ENCODE measurements at places on chromosomes 3 and 15.

- DNase-seq: peak; percentile 23
Observed at GRCh38 chr3:107884719-107885460, 205.9 kb downstream of the CD47 start.

DNA sequence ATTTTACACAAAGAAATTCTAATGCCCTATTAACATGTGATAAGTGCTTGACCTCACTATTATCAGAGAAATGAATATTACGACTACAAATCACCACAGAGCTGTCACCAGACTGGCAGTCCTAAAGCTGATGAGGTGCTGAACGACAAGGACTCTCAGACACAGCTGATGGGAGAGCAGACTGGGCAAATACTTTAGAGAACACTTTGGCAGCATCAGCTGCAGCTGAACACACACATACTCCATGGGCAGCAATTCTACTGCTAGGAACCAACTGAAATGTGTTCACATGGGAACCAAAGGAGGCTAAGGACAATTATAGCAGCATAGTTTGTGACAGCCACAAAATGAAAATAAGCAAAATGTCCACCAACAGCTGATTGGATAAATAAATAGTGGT, 45.5 kb downstream of the SUSD5 start:
- DNase-seq: no peak

DNA sequence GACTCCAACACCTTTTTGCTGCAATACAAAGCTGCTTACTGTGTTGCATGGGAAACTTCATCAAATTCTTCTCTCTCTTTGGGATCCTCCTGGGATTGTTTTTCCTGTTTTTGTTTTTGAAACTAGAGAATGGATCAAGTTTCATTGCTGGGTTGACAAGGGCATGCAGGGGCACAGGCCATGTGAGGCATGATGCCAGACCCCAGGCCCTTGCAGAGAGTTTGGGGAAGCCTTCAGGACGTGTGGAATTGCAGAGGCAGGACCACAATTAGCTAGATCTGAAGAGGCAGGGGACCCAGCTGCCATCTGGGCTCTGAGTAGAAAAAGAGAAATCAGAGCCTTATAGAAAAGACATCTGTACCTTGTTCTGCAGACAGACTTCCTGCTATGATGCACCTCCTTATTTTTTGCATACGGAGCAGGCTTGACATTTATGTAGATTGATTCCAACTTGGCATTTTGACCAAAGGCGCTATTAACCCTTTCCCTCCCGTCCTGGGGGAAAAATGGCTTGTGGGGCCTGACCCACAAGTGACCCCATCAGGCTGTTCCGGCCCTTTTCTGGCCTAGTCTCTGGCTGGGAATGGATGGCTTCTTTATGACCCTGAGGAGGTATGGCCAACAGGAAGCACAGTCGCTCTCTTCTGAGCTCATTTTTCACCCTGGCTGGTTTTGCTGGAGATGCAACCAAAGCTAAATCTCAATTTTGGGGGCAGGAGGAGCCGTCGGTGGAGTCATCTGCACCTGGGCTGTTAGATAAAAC, 44.3 kb upstream of the CHRNB4 start:
- no peak for DNase-seq

DNA sequence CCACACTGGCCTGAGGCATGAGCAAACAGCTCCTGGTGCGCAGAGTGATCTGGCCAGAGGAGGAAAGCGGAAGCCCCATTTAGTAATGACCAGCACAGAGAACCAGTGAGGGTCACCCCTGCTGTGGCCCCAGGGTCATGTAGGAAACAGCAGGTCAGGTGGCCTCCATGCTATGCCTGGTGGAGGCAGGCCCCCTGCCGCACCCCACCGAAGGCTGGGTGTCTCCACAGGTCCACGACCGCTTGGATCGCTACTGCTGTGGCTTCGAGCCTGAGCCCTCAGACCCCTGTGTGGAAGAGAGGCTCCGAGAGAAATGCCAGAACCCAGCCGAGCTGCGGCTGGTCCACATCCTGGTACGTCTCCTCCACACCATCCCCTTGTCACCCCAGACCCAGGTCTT, 52.6 kb downstream of the POMGNT2 start:
- no peak for DNase-seq

DNA sequence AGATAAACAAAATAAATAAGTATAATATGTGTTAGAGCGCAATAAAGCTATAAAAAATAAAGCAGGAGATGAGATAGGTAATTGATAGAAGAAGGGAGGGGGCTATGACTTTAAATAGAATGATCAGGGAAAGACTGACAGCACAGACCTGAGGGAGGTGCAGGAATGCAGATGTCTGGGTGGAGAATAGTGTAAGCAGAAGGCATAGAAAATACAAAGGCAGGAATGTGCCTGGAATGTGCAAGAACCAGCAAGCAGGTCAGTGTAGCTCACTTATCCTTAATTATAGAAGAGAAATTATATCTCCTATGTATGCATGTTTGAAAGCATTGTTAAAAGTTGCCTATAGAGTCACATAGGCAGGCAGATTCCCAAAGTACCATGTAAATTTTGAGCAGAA, 239.4 kb upstream of the SOX14 start:
- no peak for DNase-seq

DNA sequence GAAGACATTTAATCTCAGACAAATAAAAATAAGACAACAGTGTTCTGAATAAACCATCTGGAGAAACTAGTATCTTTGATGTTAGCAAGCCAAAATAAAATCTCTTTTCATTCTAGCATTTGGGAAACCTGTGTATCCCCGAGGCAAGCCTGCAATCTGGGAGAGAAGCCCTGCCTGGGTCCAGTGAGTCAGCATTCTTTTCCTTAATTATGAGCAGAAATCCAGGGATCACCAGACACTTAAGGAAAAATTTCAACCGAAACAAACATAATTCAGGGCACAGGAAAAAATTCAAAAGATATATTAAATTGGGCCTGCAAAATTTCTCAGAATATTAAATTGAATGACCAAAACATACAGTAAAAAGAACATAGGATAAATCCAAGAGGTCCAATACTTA, 4.2 kb downstream of the NCBP2 start:
- no peak for DNase-seq

DNA sequence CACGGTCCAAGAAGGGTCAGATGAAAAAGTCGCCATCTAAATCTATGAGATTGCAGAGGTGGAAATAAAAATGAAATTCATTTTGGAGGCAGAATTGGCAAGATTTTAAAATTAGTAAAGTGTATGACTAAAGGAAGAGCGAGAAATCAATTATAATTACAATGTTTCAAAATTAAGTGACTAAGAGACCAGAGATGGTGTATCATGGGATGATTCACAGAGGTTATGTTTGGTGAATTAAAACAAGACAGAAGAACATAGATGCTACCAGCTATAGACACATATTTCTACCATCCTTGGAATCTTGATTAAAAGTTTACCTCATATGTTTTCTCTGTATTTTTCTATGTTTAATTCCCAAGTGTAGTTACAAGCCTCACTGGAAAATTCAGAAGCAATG, 308.9 kb upstream of the DNAJC19 start:
- no peak for DNase-seq

- no peak for DNase-seq
Observed at GRCh38 chr15:31235311-31236183, 91.1 kb upstream of the KLF13 start.

- DNase-seq: no peak
Observed at GRCh38 chr3:50317300-50317699, 5.2 kb downstream of the HYAL2 start.

GRCh38 chr3:30695302-30696061, 89.1 kb downstream of the TGFBR2 start:
- DNase-seq: no peak

- DNase-seq: no peak
Observed at GRCh38 chr3:20700714-20701113, 514.7 kb upstream of the SGO1 start.

GRCh38 chr15:50687302-50687902, 805 bp upstream of the TRPM7 start:
- DNase-seq: no peak

DNA sequence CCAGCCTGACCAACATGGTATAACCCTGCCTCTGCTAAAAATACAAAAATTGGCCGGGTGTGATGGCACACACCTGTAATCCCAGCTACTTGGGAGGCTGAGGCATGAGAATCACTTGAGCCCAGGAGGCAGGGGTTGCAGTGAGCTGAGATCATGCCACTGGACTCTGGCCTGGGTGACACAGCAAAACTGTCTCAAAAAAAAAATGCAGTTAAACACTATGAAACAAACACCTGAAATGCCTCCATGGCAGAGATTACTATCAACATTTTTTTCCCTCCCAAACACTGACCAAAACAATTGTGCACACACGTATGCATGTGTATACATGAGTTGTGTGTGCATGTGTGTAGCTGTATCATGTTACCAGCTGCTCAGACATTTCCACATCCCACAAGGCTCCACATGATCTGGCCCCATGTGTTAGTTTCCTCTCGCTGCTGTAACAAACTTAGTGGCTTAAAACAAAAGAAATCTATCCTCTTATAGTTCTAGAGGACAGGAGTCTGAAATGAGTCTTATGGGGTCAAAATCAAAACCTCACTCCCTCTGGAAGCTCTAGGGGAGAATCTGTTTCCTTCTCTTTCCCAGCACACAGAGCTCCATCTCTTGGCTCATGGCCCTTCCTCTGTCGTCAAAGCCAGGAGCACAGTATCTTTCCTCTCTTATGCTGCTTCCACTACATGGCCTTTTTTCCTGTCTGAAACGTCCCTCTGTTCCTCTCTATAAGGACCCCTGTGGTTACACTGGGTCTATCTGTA, 34.5 kb downstream of the SLC41A3 start:
- DNase-seq: no peak

GRCh38 chr3:68699541-68699940, 232.8 kb downstream of the TAFA4 start:
- DNase-seq: no peak

DNA sequence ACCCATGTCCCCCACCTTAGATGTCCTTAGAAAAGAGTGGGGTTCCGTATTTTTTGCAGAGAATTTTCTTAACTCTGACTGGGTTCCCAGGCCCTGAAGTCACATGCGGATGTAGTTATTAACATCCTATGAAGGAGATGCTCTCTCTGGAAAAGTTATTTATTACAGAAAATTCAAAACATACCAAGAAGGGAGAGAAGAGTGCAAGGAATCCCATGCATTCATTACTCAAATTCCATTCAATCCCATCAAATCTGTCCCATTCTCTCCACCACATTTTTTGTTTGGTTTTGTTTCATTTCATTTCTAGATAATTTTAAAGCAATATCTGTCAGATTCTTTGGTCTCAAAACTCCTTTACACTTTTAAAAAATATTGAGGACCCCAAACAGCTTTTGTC, 34.3 kb upstream of the ANKRD34C start:
- DNase-seq: no peak

- no peak for DNase-seq
Observed at GRCh38 chr3:196197524-196197923, 13.7 kb downstream of the ZDHHC19 start.

DNA sequence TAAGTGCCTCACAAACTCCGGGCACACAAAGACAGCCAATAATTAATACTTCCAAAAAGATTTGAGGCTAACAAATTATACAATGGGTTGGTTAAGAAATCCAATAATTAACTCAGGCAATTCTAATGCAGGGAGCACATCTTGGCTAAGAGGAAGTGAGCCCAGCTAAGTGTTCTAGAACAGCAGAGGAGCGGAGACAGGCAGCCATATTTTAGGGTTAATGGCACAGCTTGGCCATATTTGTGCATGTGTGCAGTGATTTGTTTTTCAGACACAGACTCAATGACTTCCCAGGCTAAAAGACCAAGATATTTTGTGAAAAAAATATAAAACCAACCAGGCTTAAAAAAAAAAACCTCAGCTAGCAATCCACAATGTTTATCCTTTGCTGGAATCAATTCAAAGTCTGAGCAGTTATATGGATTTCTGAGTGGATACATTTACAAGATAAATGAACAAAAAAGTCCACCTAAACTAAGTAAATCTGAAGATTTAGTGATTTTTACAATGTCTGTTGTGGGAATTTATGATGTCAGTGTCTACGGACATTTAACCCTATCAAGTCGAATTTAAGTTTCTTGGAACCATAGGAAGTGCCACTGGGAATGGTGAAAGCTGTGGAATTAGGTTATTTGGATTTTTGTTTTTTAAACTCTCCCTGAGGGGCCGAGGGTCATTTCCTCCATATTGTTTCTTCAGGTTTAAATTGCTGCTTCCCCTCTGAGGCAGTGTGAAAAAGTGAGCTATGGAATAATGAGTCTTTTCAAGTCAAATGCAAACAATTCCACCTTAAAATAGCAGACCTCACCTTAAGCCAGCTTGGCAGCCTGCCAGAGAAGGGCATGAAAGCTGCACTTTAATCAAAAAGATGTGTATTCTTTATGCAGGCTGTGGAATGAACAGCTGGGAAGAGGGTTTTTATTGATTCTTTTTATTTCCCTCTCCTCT, 413.7 kb upstream of the TBL1XR1 start:
- no peak for DNase-seq

DNA sequence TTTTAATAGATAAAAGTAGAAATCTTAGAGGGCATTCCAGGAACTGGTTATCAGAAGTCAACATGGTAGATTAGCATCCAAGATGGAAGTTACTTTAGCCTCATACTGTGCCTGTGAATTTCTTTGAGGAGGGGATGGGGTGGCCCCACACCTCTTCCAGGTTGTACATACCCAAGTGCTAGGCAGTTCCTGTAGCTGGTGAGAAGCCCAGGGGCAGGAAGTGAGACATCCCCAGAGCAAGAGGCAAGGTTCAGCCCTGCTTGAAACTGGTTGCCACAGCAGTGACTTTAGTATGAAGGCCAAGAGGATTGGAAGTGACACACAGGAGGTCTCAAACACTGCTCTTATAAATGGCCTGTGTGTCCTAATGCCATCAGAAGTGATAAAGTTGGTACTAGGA, 11.9 kb downstream of the GTPBP8 start:
- no peak for DNase-seq

DNA sequence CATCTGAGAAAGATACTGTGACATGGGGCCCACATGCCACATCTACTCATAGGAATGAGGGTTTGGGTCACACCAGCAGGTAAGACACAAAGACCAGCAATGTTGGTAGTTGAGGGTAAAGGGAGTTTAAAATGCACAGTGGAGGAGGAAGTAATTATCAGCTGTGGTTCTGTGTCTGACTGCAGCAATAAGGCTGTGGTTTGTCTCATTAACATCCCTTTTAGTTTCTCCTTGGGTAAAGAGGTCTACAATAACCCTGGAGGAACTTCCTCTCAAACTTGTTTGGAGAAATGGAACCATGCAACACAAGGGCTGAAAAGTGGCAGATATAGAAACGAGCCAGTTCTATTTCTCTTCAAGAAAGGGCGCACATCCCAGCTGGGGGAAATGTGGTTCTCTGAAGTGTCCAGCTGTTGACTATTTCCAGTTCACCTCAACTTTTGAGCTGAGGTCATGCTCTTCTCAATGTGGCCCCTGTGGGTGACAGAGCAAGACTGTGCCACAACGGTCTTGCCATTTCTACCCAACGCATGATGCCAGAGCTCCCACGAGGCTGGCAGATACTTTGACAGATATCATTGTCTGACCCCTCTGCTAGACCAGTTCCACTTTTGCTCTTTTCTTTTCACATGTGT, 234.3 kb downstream of the SQOR start:
- DNase-seq: no peak
